ENCODE measurements at places on chromosomes 1 and 21. TPM values are rescaled to one million over a fixed set of nuclear protein-coding genes. Genes with fewer than 3 reads are reported as not detected.
A peak's percentile ranks its signal among the peaks of the same experiment; 100 is the strongest.

The WNT4 gene
- not detected for total RNA-seq

The CR1L gene
- not detected for total RNA-seq

DNA sequence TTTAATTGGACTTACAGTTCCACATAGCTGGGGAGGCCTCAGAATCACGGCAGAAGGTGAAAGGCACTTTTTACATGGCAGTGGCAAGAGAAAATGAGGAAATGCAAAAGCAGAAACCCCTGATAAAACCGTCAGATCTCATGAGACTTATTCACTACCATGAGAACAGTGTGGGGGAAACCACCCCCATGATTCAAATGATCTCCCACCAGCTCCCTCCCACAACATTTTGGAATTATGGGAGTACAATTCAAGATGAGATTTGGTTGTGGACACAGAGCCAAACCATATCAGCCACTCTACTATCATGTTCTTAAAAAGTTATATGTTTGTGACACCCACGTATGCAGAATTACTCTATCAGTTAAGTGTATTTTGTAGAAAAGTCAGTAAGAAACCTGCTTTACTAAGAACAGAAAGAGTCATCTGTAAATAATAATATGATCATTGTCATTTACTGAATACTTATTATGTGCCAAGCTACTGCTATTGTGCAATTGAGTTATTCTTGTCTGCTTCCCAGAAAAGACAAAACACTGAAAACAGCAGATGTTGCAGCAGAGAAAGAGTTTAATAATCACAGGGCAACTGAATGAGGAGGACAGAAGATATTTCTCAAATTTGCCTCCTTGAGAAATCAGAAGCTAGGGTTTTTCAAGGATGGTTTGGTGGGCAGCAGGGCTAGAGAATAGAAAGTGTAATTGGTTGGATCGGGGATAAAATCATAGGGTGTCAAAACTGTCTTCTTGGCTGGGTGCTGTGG is 207.7 kb upstream of the FGGY start:
- H3K4me1 ChIP-seq: peaks cover 8% of the 10 kb centered on the region
- peaks cover 16% of the 10 kb centered on the region for H3K27me3 ChIP-seq
- peaks cover 4% of the 10 kb centered on the region for H3K36me3 ChIP-seq
- H3K4me3 ChIP-seq: no peak overlapping the region
- H3K27ac ChIP-seq: no peak overlapping the region

GRCh38 chr1:169692756-169693460 is 18.5 kb downstream of the SELL start:
- H3K4me3 ChIP-seq: peak overlapping the region; percentile 75
- peaks cover 61% of the 10 kb centered on the region for H3K4me1 ChIP-seq
- no peak for DNase-seq
- no peaks in the 10 kb centered on the region for H3K27me3 ChIP-seq
- no peak overlapping the region for H3K27ac ChIP-seq
- peaks cover 2% of the 10 kb centered on the region for H3K36me3 ChIP-seq

DNA sequence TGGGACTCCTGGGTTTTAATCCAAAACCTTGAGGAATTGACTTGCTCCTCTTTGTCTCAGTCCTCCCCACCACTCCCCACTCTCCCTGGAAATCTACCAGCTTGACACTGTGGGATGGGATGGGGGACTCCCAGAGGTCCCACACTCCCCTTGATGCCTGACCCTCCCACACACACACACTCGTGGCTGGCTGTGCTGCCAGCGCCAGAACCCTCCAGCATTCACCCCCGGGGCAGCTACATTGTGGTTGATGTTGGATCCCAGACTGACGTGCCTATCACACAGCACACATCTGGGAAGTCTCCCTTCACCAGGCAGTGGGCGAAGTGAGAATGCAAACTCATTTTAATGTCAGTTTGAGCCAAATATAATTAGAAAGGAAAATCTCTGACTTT is 10.0 kb downstream of the KIRREL1 start:
- H3K4me3 ChIP-seq: no peak overlapping the region
- H3K27ac ChIP-seq: no peak overlapping the region
- H3K4me1 ChIP-seq: peaks cover 4% of the 10 kb centered on the region

DNA sequence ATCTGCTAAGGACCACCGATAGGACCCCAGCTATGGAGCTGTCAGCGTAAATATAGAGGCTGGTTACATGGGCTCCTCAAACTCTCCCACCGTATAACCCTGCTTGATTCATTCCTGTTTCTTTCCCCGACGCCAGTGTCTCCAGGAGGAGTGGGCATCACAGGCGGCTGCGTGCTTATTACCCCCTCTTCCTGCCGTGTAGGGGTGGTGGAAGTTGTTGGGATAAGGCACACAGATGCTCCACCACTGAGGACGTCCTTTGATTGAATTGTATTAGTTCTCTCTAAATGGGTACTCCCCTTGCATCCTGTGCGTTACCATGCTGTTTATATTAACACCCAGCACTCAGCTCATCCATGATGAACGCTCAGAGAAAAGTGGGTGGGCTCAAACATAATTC is 104.6 kb downstream of the ZBTB18 start:
- H3K4me3 ChIP-seq: no peak overlapping the region
- peaks cover 3% of the 10 kb centered on the region for H3K4me1 ChIP-seq
- no peak for DNase-seq
- H3K27ac ChIP-seq: no peak overlapping the region
- H3K36me3 ChIP-seq: no peaks in the 10 kb centered on the region
- H3K27me3 ChIP-seq: no peaks in the 10 kb centered on the region

The ABCG1 gene
- 75.0 TPM for total RNA-seq

DNA sequence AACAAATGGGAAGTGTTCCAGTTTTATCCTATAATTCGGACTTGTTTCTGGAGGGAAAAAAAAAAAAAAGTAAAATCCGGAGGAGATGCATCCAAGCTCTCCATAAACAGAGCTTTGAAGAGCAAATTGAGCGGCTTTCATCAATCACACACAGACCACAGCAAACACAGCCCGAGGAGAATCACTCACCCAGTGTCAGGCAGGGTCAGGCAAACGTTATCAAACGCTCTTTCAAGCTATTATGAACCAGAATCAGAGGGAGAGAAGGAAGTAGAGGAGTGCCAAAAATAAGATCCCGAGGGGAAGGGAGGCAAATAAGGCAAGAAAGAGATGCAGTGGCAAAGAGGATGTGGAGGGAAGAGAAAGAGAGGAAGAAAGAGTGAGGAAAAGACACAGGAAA is 188.3 kb upstream of the CAMK1G start:
- no peak overlapping the region for H3K27ac ChIP-seq
- H3K4me1 ChIP-seq: no peaks in the 10 kb centered on the region
- DNase-seq: no peak
- peaks cover 47% of the 10 kb centered on the region for H3K27me3 ChIP-seq

The C1orf94 gene
- not detected for total RNA-seq

The ZYG11A gene
- 0.20 TPM for total RNA-seq

DNA sequence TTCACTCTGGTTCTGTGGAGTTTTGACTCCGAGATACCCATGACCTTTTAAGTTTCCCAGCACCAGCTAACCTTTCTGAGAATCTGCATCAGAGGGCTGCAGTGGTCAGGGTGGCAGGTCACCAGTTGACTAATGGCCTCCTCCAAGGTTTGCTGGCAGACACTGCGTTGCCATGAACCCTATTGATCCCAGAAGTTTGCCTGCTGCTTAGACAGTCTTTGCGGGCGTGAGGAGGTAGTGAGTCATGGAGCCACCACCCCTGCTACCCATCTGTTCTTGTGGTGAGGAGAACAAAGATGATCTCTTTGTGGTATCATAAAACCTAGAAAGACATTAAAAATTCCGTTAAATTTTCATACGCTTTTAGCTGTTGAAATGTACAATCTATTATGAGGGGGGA is 180.4 kb downstream of the FGGY start:
- H3K4me3 ChIP-seq: no peak overlapping the region
- H3K27me3 ChIP-seq: no peaks in the 10 kb centered on the region
- H3K36me3 ChIP-seq: no peaks in the 10 kb centered on the region
- no peak for DNase-seq
- H3K27ac ChIP-seq: no peak overlapping the region
- peaks cover 2% of the 10 kb centered on the region for H3K4me1 ChIP-seq

The MNDA gene
- 5.2 TPM for total RNA-seq

DNA sequence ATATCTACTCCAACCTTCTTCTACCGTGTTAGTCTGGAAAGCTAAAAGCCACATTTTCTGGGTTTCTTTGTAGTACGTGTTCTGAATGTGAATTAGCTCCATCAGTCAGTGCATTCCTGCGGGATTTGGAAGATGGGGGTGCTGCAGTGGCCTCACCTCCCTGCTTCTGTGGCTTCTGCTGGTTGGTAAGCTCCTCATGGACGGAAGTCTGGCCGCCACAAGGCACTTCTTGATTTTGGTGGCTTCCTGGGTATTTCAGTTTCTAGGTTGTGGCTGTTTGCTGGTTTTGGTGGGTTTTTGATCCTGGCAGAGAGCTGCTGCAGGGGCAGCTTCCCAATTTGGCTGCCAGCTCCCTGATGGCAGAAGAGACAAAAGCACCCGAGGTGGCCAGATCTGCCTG is 20.9 kb upstream of the TACSTD2 start:
- H3K27me3 ChIP-seq: peaks cover 35% of the 10 kb centered on the region
- no peak overlapping the region for H3K4me3 ChIP-seq
- peaks cover 2% of the 10 kb centered on the region for H3K36me3 ChIP-seq

The RXFP4 gene
- total RNA-seq: not detected

The GLIS1 gene
- total RNA-seq: not detected

DNA sequence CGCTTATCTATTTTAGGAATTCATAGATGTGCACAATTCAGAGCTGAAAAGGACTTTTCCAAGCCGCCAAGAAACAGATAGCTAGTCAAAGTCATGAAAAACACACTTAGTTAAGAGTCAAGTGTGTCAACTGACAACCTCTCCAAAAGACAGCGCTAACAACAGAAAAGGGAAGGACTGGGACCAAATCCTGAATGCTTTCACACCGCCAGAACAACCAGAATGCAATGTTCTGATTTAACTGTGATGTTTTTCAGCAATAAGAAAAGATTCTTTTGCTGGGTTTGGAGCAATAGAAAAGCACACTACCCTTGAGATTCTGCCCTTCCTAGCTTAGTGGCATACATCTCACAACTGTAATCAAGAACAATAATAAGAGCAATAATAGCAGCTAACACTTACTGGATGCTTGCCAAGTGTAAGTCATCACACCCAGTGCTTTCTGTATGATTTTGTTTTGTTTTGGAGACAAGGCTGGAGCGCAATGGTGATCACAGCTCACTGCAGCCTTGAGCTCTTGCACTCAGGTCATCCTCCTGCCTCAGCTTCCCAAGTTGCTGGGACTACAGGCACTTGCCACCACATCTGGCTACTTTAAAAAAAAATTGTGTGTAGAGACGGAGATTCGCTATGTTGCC is 33.9 kb upstream of the SDC3 start:
- H3K36me3 ChIP-seq: peaks cover 5% of the 10 kb centered on the region
- H3K27me3 ChIP-seq: no peaks in the 10 kb centered on the region
- H3K4me1 ChIP-seq: peaks cover 12% of the 10 kb centered on the region
- DNase-seq: no peak

The SPATA1 gene
- total RNA-seq: not detected

DNA sequence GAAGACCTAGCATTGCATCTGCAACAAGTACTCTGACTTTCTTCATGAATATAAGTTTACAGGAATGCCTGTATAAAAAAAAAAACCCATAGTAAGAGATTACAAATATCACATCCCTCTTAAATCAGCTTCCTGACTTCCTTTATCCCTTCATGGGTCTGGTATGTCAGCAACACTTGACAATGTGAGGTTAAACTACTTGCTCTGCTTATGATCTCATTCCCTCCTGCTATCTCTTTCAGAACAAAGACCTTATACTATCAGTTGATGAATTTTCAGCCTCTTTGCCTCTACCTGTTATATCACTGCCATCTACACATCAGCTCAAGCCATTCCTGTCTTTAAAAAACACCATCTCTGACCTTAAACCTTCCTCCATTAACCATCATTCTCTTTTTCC is 130.9 kb upstream of the SAMSN1 start:
- H3K36me3 ChIP-seq: no peaks in the 10 kb centered on the region
- H3K27me3 ChIP-seq: no peaks in the 10 kb centered on the region
- no peak for DNase-seq
- peak overlapping the region; percentile 81 for H3K4me3 ChIP-seq
- H3K4me1 ChIP-seq: peaks cover 18% of the 10 kb centered on the region

DNA sequence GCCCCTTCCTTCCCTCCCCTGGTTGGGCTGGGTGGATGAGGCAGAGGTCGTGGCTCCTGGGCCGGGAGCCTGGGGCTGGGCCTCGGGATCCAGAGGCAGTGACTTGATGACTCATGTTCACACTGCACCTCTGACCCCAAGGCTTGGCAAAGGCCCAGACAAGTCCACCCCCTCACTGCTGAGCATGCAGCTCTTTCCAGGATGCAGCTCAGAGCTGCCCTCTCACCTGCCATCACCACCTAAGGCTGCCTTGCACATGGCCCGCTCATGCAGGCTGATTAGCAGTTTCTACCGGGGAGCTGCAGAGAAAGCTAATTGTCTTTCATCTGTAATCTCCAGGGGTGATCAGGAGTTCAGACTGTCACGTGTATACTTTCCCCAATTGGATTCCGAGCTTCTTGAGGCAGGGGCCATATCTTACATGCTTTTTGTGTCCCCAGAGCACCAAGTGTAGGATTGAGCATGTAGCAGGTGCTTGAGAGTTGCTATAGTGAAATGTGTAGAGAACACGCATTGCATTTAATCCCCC is 62.1 kb downstream of the LRRN2 start:
- H3K4me1 ChIP-seq: peaks cover 4% of the 10 kb centered on the region
- no peak for DNase-seq
- peaks cover 8% of the 10 kb centered on the region for H3K27me3 ChIP-seq
- no peak overlapping the region for H3K4me3 ChIP-seq
- H3K27ac ChIP-seq: no peak overlapping the region

GRCh38 chr21:32083197-32083596 is 195.7 kb downstream of the MIS18A start:
- peaks cover 4% of the 10 kb centered on the region for H3K36me3 ChIP-seq
- no peak overlapping the region for H3K4me3 ChIP-seq

GRCh38 chr1:19250629-19251304 is 557 bp downstream of the EMC1 start:
- peaks cover 26% of the 10 kb centered on the region for H3K4me1 ChIP-seq
- no peaks in the 10 kb centered on the region for H3K27me3 ChIP-seq
- H3K4me3 ChIP-seq: peak overlapping the region; percentile 91
- no peaks in the 10 kb centered on the region for H3K36me3 ChIP-seq
- peak overlapping the region; percentile 94 for H3K27ac ChIP-seq

GRCh38 chr1:27145934-27146354 is 9.0 kb downstream of the SLC9A1 start:
- H3K4me1 ChIP-seq: peaks cover 36% of the 10 kb centered on the region
- no peak overlapping the region for H3K4me3 ChIP-seq
- no peak overlapping the region for H3K27ac ChIP-seq
- peaks cover 2% of the 10 kb centered on the region for H3K36me3 ChIP-seq

The GBP7 gene
- total RNA-seq: not detected

The GPR3 gene
- 0.30 TPM for total RNA-seq
